ENCODE measurements at places on chromosomes 3 and 15. TPM values are rescaled to one million over a fixed set of nuclear protein-coding genes. Genes with fewer than 3 reads are reported as not detected.

- no peak overlapping the region for H3K27ac ChIP-seq
- no peaks in the 10 kb centered on the region for H3K4me1 ChIP-seq
- no peaks in the 10 kb centered on the region for H3K27me3 ChIP-seq
- H3K4me3 ChIP-seq = no peak overlapping the region
These were observed 84.2 kb upstream of the IL12A start for GRCh38 chr3:159904455-159904854.

- H3K36me3 ChIP-seq = peaks cover 29% of the 10 kb centered on the region
- H3K4me3 ChIP-seq = peak within 1 kb of the TSS; percentile 72
- H3K27me3 ChIP-seq = peaks cover 22% of the 10 kb centered on the region
- DNase-seq = peak; percentile 93
- peaks cover 8% of the 10 kb centered on the region for H3K4me1 ChIP-seq
These were observed at the start of gene NR2F2 for GRCh38 chr15:96330450-96331143. Gene NR2F2 (plus strand): TSS chr15:96330700. CDS start chr15:96332106, 1,406 bp downstream.

Gene SLC12A1
- total RNA-seq = not detected

DNA sequence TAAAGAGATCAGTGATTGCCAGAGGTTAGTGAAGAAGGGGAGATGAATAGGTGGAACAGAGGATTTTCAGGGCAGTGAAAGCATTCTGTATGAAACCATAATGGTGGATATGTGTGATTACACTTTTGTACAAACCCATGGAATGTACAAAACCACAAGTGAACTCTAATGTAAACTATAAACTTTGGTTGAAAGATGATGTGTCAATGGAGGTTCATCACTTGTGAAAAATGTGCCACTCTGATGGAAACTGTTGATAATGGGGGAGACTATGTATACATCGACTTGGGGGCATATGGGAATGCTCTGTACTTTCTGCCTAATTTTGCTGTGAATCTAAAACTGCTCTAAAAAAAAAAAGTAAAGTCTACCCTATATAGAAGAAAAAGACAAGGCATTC is 68.7 kb upstream of the ARHGEF3 start:
- no peak for DNase-seq
- H3K4me1 ChIP-seq = no peaks in the 10 kb centered on the region
- H3K4me3 ChIP-seq = no peak overlapping the region
- no peak overlapping the region for H3K27ac ChIP-seq

DNA sequence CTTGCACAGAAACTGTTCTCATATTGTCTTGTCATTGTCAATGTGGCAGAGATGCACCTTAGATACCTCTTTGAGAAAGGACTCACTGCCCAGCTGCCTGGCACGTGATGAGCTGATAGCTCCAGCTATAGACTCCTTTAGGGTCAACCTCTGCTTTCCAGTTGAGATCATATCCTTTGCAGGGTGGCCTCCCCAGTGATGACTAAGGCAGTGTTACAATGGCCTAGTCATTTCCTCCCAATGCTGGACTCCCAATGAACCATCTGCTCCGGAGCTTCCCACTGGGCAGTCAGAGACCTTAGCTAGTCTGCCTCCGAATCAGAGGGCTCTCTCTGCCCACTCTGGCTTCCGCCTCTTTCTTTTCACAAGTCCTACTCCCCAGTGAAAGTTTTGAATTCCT is 79.5 kb downstream of the CHRD start:
- H3K36me3 ChIP-seq = no peaks in the 10 kb centered on the region
- no peaks in the 10 kb centered on the region for H3K4me1 ChIP-seq
- H3K27ac ChIP-seq = no peak overlapping the region
- no peak overlapping the region for H3K4me3 ChIP-seq
- DNase-seq = no peak

DNA sequence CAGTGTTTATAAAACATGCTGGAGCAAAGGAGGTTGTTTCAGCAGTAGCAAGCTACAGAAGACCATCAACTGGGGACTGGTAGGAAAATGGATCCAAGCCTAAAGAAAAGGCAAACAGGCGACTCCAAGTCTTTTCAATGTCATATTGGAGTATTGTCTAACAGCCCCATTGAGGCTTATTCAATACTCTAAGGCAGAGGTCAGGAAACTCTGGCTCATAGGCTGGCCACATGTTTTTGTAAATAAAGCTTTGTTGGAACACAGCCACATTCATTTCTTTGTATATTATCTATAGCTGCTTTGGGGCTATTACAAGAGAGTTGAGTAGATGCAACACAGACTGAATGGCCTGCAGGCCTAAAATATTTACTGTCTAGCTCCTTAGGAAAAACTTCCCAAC is 77.5 kb downstream of the RPL22L1 start:
- H3K27ac ChIP-seq = no peak overlapping the region
- no peaks in the 10 kb centered on the region for H3K36me3 ChIP-seq
- DNase-seq = no peak
- no peaks in the 10 kb centered on the region for H3K27me3 ChIP-seq

GRCh38 chr3:63949005-63949404 is 36.8 kb upstream of the SCAANT1 start:
- H3K4me1 ChIP-seq = peaks cover 6% of the 10 kb centered on the region
- H3K4me3 ChIP-seq = no peak overlapping the region
- H3K27me3 ChIP-seq = no peaks in the 10 kb centered on the region
- H3K27ac ChIP-seq = no peak overlapping the region
- DNase-seq = no peak
- H3K36me3 ChIP-seq = no peaks in the 10 kb centered on the region

Gene ALDH1A3
- 2.7 TPM for total RNA-seq

DNA sequence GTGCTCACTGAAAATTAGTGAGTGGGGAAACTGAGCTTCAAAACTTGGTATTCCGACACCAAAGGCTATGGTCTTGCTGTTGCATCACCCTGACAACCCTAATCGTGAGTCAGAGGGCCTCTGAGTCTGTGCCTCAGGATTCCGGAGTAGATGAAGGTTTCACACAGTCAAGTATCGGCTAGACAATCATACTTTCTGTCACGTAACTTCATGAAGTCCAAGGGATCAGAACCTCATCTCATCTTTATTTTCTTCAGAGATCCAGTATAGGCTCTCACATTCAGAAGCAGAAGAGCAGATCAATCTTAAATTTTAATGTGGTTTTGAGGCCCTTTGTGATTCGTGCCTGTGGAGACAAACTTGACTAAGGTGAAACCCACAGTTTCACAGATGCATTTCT is 26.1 kb upstream of the NECTIN3 start:
- no peak for DNase-seq
- no peaks in the 10 kb centered on the region for H3K27me3 ChIP-seq

Gene CHRNB4
- not detected for total RNA-seq

- no peak overlapping the region for H3K27ac ChIP-seq
- DNase-seq = no peak
- no peaks in the 10 kb centered on the region for H3K27me3 ChIP-seq
- H3K36me3 ChIP-seq = no peaks in the 10 kb centered on the region
These were observed 14.2 kb upstream of the MAPK6 start for GRCh38 chr15:52004806-52005205.

GRCh38 chr3:147371771-147372340 is 34.5 kb downstream of the ZIC4 start:
- H3K27ac ChIP-seq = no peak overlapping the region
- H3K27me3 ChIP-seq = peaks cover 100% of the 10 kb centered on the region
- no peak overlapping the region for H3K4me3 ChIP-seq

DNA sequence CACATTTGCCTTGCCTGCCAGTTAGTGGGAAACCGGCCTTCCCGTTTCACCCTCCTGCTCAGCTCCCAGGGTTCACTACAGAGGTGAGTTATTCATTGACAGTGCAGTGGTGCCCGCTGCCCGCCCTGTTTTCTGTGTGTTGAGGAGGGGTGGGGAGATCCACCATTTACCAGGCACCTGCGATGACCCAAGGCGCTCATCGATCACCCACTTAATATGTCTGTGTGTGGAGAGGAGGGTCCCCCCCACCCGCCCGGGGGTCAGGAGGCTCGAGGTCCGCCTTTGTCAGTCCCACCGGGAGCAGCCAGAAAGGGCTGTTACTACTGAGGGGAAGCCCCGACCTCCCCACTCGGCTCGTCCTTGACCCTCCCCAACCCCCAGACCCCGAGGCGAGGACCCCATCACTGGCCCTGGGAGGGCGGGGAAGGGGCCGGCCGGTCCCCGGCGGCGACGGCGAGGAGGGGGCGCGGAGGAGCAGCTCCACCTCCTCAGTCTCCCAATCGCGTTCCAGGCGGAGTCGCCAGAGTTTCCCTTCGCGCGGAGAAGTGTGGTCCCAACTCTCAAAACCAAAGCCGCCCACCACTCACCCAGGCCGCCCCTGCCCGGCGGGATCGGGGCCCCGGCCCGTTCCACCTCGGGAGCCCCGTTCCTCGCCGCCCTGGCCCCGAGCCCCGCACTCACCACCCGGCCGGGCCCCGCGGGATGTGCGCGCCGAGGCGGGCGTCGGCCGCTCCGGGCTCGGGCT is 1.1 kb downstream of the PLXNB1 start:
- no peaks in the 10 kb centered on the region for H3K27me3 ChIP-seq
- DNase-seq = peak; percentile 46
- H3K36me3 ChIP-seq = peaks cover 10% of the 10 kb centered on the region

DNA sequence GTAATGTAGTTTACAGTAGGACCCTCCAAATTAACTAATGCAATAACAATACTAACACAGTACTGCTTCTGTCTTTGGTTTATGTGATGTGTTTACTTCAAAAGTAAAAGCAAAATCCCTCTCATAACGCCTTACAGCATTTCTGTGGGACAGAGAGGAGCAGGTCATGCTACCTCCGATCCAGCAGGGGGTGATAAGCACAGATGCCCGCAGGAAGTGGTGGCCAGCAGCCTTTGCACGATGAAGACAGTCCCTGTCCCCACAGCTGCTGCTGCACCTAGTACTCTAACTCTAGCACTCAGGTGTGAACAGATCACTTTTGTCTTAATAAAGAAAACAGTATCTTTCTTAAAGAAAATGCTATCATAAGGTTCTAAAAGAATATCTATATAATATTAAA is 38.3 kb downstream of the ANO10 start:
- no peak for DNase-seq
- H3K27me3 ChIP-seq = no peaks in the 10 kb centered on the region
- H3K27ac ChIP-seq = no peak overlapping the region
- H3K4me3 ChIP-seq = no peak overlapping the region

- H3K36me3 ChIP-seq = no peaks in the 10 kb centered on the region
- DNase-seq = no peak
- no peak overlapping the region for H3K27ac ChIP-seq
- no peaks in the 10 kb centered on the region for H3K27me3 ChIP-seq
These were observed 25.4 kb downstream of the PDCD6IP start for GRCh38 chr3:33823821-33824220.

DNA sequence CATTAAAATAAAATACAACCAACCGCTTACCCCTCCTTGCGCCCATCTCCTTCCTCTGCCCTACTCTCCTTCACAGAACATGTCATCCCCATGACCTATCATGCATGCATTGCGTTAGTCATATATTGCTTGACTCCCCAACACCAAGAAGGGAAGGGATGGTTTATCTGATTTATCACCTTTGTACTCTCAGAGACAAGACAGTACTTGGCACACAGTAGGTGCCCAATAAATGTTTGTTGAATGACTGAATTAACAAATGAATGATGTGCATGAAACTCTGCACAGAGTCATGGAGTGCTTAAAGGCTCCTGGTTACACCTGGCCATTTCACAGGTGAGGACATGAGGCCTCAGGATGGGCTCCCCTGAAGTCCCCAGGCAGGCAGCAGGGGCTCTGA is 59.7 kb downstream of the IQSEC1 start:
- H3K27ac ChIP-seq = no peak overlapping the region
- H3K36me3 ChIP-seq = no peaks in the 10 kb centered on the region
- no peak for DNase-seq
- H3K27me3 ChIP-seq = no peaks in the 10 kb centered on the region

- H3K27ac ChIP-seq = no peak overlapping the region
- H3K27me3 ChIP-seq = no peaks in the 10 kb centered on the region
- H3K4me1 ChIP-seq = no peaks in the 10 kb centered on the region
- DNase-seq = no peak
- H3K36me3 ChIP-seq = no peaks in the 10 kb centered on the region
These were observed 13.1 kb upstream of the NAALADL2 start for GRCh38 chr3:174846055-174846454.

Gene LRRIQ4
- not detected for total RNA-seq

Gene HESX1
- total RNA-seq = 0.69 TPM

Gene COLQ
- total RNA-seq = 1.3 TPM

Gene CHL1
- total RNA-seq = 2.1 TPM

Measured in heart right ventricle (tissue), 16 donors.